NCI-H2107 (cell line): ENCODE measurements at places on chromosomes 2 and 18.

- DNase-seq, result peak; percentile 21
These were observed 3.7 kb upstream of the GAD1 start for GRCh38 chr2:170812710-170813600.

GRCh38 chr2:208311321-208311720 is 45.3 kb downstream of the PIKFYVE start:
- no peak for DNase-seq

DNA sequence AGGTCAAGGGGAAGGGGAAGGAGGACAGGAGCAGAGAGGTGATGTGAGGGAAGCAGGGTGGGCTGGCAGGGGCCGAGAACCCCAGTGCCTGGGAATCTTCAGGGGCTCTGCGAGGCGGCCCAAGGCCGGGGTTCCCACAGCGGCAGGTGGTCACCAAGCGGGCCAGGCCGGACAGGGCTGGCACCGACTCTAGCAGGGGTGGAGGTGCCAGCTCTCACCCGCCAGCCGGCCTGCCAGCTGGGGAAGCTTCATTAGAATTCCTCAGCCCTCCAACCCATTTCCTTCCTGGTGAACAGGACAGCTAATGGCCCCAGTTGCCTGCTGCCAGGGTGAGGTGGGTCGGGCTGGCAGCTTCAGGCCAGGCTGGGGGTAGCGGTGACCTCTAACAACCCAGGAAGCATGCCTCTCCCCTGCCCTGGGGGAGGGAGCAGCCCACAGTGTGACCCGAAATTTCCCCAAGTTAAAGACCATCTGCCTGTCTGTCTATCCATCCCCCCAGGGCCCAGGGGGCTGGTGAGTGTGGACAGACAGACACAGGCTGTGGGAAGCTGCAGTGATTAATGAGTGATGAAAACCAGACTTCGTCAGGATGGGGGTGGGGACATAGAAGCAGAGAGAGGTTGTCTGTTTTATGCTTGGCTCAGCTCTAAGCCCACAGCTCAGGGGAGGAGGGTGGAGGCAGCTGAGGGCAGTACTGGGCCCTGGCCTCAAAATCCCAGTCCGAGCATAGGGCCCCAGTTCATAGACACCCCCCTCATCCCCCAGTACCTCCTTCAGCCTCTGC is 144.1 kb downstream of the ZFP36L2 start:
- DNase-seq, result no peak

DNA sequence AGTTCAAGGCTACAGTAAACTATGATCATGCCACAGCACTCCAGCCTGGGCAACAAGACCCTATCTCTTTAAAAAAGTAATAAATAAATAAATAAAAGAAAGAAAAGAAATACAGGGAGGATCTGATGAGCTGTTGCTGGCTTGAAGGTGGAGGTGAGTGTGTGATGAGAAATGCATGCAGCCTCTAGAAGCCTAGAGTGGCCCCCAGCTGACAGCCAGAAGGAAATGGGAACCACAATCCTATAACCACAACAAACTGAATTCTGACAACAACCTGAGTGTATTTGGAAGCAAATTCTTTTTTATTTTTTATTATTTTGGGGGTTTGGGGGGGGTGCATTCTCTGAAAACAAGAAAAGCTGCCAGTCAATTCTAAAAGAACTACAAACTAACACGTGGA is 14.6 kb downstream of the NOL10 start:
- no peak for DNase-seq

GRCh38 chr2:197191177-197191939 is 119.2 kb downstream of the ANKRD44 start:
- DNase-seq, result no peak

GRCh38 chr2:178109813-178110212 is 2.4 kb upstream of the RBM45 start:
- DNase-seq, result peak; percentile 19

GRCh38 chr2:201909348-201909747 is 103.0 kb downstream of the CDK15 start:
- DNase-seq, result no peak

DNA sequence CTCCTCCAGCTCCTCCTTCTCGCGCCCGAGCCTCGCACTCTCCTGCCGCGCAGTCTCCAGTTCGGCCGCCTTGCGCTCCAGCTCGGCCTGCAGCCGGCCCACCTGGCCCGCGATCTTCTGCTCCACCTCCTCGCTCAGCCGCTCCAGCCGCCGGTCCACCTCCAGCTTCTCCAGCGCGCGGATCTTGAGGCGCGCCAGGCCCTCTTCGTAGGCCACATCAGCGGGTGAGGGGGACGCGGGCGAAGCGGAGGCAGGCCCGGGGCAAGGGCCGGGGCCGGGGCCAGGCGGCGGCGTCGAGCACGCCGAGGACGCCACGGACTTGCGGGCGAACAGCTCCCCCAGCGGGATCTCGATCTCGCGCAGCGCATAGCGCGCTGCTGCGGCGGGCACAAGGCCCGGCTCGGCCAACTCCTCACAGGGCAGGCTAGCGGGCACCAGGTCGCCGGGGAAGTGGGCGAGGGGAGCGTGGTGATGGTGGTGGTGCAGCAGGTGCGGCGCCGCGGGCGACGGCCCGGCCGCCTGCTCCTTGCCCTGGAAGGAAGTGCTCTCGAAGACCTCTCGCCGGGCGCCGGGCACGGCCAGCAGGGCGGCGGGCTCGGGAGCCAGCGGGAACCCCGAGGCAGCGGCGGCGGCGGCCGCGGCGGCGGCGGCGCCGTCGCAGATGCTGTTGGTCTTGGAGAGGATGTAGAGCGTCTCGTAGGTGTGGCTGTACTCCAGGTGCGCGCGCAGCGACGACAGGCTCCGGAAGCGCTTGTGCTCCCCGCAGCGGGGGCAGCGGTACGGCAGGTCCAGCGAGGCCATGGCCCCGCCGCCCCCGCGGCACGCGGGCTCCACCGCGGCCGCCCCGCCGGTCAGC is 15.2 kb downstream of the FBXO41 start:
- DNase-seq, result peak; percentile 46

- DNase-seq, result peak; percentile 64
These were observed 72.2 kb upstream of the RBM44 start for GRCh38 chr2:237726401-237726830.

DNA sequence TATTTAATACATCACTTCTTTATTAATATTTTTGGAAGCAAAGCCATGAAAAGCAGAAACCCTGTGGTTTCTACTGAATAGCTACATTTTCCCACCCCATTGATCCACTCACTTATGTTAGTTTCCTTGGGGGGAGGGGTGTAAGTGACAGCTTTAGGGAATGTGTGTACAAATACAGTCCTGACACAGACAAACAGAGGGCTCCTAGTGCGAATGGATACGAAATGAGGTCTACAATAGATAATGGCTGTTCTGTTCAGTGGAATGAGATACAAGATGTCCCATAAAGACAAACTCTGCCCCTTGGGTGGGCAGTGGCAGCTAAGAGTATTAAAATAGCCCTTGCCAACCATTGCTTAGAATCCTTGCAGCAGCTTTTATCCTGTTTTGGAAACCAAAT is 312.9 kb downstream of the NCKAP5 start:
- no peak for DNase-seq

DNA sequence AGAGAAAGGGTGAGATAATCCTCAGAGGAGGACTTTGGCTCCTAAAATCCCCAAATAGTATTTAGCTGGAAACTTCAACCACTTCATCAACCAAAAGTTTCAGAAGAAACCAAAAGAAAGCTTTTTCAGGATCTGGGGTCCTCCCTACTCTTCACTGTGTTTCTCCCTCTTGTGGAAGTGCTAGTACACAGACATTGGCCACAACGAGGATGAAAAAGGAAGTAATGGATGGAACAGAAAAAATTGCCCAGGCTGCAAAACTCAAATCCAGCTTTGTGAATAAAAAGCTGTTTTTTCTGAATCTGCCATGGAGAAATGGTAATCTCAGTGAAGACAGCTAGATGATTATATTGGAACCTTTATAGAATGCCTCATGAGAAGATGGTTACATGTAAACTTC is 4.0 kb downstream of the PID1 start:
- DNase-seq, result no peak

DNA sequence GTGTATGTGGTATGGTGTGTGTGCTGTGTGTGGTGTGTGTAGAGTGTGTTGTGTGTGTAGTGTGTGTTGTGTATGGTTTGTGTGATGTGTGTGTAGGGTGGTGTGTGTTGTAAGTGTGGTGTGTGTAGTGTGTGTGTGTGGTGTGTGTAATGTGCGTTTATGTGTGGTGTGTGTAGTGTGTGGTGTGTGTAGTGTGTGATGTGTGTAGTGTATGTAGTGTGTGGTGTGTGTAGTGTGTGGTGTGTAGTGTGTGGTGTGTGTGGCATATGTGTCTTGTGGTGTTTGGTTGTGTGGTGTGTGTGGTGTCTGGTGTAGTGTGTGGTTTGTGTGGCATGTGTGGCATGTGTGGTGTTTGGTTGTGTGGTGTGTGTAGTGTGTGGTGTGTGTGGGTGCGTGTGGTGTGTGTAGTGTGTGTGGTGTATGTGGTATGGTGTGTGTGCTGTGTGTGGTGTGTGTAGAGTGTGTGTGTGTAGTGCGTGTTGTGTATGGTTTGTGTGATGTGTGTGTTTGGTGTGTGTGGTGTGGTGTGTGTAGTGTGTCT is 4.0 kb upstream of the RTP5 start:
- no peak for DNase-seq

DNA sequence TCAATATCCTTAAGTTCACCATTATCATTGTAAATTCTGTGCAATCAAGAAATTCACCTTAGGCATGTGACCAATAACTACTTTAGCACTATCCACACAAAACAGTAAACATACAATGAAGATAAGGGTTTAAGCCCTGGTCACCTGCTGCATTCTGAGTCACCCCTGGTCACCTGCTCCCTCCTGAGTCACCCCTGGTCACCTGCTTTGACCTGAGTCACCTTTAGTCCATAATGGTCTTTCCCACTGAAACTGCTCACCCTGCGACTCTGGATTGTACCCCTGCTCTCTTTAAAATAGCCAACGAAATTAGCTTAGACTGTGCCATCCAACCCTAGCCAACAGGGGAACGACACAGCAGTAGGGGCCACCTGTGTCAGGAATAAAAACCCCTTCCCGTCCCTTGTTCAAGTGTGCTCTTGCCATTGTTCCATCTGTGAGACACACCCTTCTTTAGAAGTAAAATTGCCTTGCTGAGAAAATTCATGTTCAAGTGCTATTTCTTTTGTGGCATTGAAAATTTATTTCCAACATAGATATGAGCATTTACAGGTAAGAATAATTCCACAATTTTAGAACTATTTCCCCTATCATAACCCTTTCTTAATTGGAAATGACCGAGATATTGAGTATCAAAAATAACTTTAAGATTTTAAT is 902.8 kb downstream of the DSC3 start:
- no peak for DNase-seq

DNA sequence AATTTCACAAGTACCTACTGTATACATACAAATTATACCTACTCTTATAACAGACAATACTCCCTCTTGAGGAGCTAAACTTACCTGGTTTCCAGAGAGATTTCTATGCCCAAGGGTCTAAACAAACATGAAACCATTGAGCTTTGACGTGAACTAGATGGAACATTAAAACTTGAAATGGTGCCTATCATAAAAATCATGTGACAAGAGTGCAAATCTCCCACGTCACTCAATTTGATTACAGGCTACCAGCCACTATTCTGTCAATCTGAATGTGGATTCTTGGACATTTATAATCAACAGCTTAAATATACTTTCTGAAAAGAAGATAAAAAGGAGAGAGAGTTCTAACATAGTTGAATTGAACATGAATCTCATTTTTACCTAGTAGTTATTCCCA is 297.1 kb upstream of the SESTD1 start:
- no peak for DNase-seq

DNA sequence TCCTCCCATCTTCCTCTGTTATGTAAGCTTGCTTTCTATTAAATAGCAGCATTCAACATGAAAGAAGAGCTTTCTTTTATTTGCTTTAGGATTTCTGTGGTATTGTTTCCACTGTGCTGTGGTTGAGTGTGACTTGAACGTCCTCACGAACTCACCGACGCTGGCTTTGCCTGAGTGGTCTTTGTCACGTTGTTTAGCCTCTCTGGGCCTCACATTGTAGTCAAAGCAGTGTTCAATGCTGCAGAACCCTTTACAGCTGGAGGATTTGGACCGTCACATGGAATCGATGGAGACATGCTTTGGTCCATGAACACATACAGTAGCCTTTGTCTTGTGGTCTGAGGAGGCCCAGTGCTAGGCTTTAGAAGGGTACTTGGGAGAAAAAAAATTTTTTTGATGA is 66.3 kb downstream of the TANC1 start:
- DNase-seq, result no peak

DNA sequence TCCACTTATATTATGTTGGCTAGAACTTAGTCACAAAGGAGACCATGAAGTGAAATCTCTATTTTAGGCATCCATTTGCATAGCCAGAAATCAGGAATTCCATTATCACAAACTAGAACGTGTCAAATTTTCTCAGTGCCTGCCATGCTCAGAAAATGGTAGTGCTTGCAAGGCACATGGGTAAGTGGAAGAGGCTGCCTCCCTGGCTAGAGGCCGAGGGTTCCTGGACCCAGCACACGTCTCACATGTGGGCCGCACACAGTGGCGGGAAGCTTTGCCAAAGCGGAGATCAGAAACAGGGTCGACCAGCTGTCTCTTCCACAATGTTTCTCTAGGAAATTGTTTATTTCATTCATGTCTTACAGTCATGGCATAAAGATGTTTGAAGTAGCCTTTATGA is 42.3 kb downstream of the TRAF3IP1 start:
- no peak for DNase-seq

- DNase-seq, result no peak
These were observed 11.0 kb downstream of the CROCC2 start for GRCh38 chr2:240917009-240917683.

DNA sequence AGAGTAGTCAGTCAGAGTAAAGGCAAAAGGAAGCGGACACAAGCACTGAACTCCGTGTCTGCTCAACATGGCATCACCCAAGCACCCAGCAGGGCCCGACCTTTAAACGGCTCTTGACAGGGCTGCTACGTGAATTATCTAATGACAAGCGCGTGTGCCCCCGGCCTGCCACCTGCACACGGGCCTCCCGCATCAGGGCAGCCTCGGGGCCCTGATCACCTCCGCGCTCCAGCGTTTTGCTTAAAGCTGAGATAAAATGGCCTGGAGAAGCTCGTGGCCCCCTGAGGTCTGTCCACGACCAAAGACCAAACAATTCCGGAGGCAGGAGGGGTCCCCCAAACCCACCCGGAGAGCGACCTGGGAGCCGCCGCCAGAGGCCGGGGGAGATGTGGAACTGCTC is 376 bp downstream of the NDUFA10 start:
- no peak for DNase-seq

DNA sequence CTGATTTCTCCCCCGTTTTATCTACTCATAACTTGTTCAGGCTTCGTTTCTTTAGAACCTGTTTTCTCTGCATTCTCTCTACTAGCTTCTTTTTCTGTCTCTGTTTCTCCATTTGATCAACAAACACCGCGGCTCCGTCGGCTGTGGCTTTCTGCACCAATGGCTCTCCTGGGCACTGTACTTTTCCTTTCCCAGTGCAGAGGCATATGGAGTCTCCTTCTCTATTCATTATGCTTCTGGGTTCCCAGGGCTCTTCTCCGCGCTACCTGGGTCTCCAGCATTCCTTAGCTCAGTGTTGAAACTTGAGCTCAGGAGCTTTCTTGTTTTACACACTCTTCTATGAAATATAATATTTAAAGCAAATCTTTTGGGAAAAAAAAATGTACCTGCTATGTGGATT is 196.6 kb upstream of the SOX11 start:
- DNase-seq, result no peak
